ENCODE measurements at places on chromosomes 2 and 18.

GRCh38 chr2:167953776-167954175 lies 293.6 kb downstream of the STK39 start:
- DNase-seq, result no peak

- DNase-seq, result no peak
Measured at GRCh38 chr2:161843936-161844335, 219.7 kb downstream of the SLC4A10 start.

DNA sequence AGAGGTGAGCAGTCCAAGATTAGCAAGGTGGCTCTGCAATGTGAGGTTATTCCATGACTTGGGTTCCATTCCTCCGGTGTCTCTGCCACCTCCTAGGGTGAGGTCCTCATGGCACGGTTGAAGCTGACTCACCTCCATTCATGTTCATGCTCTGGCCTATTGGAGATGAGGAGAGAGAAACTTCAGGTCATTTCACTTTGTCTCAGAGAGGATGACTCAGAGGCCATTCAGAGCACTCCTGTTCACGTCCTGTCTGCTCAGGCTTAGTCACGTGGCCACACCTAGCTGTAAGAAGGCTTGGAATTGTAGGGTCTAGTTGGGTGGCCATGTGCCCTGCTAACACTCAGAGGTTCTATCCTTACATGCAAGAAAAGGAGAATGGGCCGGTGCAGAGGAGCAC lies 67.5 kb upstream of the MBOAT2 start:
- DNase-seq, result no peak

DNA sequence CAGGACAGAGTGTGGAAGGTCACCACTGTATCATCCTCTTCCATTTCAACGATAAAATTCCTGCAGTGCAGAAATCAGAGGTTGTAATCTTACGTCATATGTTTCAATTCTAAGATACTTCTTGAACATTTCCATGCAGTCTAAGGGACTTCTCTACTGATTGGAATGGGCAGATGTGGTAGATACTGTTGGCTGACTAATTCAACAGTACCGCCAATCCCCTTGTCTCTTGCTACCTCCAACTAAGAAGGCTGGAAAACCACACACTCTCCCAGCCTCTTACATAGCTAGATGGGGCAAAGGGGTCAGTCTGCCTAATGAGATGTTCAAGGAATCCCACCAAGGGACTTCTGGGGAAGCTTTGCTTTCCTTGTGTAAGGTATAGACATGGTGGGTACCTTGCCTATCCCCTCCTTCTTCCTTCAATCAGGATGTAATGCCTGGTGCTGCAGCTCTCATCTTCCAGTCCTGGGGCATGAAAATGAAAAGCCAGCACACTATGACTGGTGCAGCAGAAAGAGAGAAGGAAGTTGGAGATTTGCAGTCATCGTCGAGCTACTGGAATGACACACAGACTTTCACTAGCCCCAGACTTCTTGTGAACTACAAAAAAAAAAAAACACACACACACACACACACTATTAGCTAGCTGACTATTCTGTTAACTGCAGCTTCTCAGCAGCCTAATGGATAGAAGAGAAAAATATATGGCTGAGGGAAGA lies 84.1 kb downstream of the ALPK2 start:
- DNase-seq, result no peak

- no peak for DNase-seq
Measured at GRCh38 chr2:171430516-171431410, 3.0 kb downstream of the METTL8 start.

DNA sequence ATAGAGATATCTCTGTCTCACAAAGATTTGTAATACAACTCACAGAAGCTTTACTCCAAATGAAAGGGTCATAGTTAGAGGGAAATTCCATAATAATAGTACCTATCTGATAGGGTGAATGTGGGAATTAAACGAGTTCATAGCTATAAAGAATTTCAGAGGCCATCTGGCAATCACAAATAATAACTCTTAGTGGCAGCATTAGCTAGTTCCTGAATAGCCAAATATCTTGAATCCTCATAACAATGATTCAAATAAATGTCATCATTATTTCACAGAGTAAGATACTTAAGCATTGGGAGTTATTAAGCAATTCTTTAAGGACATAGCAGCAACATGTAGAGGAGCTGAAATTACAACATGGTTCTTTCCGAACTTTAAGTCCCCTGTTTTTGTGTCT lies 1265.0 kb upstream of the PIK3C3 start:
- DNase-seq, result no peak
